ENCODE measurements at places on chromosomes 6 and 20.

GRCh38 chr6:82072121-82072521 is 175.4 kb downstream of the IBTK start:
- DNase-seq, result peak; percentile 97

DNA sequence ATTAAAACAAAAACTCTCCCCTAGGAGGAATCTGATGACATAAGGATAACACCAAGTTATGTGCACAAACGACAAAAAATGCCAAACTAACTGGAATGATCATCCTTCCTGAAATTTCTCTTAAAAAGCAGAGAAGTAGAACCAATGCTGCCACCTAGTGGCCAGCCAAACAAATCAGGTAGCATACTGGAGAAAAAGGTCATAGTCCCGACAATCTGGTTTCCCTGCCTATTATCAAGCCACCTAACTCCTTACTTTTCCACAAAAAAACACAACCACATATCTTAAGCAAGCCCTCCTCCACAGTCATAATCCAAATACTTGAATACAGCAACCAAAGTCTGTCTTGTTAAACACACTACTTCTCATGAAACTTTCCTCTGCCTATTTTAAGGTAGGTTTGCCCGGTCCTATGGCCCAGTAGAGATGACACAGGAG is 5.3 kb downstream of the OARD1 start:
- peak; percentile 76 for DNase-seq

GRCh38 chr6:113361014-113361645 is 496.0 kb upstream of the MARCKS start:
- DNase-seq, result peak; percentile 47

DNA sequence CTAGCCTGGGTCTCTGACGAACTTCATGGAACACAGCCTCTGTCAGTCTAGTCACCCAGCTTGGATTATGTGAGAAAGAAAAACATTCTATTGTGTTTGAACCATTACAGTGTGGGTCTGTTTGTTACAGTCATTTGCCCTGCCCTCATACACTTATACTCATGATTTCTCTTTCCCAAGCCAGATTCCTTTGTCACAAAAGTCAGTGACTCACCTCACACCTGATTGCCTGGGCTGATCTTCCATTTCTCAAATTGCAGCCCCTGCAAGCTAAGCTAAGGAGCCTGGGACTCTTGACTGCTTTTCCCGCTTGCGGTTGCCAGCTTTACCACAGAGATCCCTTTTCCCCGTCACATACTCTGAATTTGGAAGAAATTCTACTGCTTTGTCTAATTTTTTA is 395.9 kb downstream of the SAMD5 start:
- DNase-seq, result no peak

GRCh38 chr6:2949536-2950083 is 21.8 kb downstream of the SERPINB6 start:
- DNase-seq, result no peak

DNA sequence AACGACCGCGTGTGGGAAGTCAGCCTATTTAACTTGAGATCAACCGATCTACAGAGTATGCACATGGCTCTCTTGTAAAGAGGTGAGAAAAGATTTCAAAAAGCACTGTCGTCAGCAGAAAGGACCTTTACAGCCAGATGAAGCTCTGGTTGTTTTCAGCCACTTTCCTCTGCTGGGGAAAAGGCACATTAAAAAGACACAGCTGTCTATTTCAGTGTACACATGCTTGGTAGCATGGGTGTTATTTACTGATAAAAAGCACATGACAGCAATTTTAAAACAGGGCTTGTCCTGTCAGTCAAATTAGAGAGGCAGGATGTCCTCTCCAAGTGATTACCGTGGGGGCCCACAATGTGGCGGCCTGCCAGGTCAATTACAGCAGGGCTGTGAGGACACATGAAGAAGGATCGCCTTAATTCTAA is 188.9 kb downstream of the PRKN start:
- DNase-seq, result peak; percentile 83

- no peak for DNase-seq
Observed at GRCh38 chr6:11947063-11947462, 65.0 kb upstream of the HIVEP1 start.

DNA sequence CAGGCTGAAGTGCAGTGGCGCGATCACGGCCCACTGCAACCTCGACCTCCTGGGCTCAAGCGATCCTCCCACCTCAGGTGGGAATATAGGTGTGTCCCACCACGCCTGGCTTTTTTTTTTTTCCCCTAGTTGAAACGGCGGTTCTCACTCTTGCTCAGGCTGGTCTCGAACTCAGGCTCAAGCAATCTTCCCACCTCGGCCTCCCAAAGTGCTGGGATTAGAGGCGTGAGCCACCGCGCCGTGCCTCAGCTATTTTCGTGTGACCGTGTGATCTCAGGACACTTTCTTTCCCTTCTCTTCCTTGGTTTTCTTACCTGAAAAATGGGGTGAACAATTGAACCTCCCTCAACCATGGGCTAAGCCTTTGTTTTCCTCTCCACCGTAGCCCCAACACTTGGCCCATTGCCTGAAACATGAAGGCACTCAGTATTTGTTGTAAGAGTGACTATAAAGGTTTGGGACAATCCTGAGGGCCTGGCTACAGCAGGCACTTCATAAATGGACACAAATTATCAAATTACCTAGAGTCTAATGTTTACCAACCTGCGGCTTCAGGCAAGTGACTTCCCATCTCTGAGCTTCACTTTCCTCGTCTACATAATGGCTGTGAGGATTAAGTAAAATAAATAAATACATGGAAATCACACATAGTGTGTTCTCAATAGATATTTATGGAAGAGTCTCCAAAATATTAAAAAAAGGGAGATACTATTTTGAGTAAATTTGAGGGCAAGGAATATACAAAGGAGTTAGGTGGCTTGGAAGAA is 31.4 kb upstream of the ID1 start:
- DNase-seq, result peak; percentile 85

GRCh38 chr6:44228031-44228430 is 4.6 kb downstream of the SLC29A1 start:
- DNase-seq, result no peak

DNA sequence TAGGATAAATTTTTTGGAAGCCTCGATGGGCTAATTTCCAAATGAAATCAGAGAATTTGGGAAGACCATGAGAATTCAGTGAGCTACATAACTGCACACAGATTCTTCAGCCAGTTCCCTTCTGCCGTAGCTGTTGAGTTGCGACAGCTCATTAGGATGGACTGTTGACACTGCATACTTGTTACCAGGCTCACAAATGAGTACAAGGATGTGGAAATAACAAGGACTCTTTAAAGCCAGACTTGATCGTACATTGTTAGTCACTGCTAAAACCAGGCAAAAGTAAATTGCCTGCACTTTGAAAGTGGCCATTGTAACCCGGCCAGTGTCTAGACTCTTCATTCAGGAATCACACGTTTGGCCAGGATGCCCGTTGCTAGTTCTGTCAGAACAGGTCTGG is 37.0 kb downstream of the NDUFAF5 start:
- DNase-seq, result no peak

DNA sequence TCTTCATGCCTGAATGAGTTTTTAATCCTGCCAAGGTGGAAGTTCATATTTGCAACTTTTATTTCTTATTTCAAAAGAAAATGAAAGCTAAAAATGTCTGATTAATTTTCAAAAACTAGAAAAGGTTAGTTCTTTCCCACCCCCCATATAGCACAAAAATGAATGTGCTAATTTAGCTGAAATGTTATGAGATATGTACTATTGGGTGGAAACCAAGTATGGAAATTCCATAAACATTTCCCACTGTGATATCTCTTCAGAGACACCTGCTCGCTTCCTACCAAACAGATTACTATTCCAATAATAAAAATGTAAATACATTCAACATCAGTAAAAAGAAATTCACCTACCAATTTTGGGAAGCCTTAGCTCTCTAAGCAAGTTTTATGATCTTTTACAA is 678.6 kb upstream of the ID4 start:
- no peak for DNase-seq

DNA sequence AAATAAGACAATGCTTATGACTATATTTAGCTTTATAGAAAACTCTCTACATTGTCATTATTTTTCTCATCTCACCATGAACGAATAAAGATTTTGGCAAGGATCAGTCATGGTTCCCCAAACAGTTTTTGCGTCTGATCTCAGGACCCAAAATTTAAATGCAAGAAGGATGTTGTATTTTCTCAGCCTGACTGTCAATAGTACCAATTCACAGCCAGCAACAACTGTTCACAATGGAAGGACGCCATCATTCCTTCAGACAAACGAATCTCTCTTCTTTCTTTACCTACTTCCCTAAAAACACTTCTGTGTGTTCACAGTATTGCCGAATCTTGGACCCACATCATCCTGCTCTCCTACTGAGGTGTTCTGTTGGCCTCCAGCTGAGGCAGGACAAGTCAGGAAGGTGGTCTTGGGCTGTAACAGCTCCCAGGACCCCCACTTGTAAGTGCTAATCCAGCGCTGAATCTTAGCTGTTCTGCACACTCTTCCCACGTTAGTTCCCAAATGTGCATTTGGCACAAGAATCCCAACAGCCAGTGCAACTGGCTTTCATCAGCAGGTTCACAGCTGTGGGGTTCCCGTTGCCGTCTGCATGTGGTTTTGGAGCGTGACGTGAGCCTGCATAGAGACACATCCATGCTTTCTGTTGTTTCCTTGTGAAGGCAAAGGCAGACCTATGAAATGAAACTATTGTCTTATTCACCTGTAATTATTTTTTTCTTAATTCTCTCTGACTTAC is 600.0 kb downstream of the QKI start:
- no peak for DNase-seq

DNA sequence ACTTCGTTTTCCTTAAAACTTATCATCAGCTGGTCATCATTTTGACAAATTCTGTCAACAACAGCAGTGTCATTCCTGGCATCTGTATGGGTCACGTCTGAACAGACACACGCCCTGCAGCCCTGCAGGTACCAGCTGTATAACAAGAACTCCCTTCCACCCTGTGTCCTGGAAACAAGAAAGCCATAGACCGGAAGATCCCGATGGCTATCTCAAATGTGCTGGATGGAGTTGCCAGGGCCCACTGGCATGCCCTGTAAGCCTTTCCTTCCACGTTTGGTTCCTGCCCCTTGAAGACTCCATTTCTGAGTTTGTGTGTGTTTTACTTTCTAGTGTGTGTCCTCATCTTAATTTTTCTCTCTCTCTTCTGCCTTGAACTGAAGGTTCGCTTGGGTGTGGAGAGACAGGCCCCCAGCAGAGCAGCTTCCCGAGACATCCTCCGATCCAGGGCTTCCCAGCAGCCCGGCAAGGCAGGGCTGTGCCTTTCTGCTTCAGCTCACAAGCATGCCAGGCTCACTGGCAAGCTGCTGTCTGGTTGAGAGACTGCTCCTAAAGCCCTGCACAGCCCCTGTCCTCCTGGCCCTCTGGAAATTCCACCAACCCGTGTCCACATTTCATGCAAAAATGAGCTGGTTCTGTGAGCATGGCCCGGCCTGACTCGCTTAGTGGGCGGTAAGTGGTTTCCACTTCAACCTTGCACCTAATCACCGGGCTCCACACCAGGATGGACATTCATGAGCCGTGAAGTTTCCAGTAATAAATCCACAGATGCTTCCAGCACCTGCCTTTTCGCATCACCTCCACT is 8.7 kb downstream of the GFRA4 start:
- DNase-seq, result no peak

- DNase-seq, result no peak
Observed at GRCh38 chr6:154937306-154938220, 57.6 kb upstream of the TIAM2 start.

GRCh38 chr6:169194737-169195136 is 58.9 kb downstream of the THBS2 start:
- no peak for DNase-seq

- no peak for DNase-seq
Observed at GRCh38 chr20:37360391-37361115, 14.6 kb downstream of the SRC start.

DNA sequence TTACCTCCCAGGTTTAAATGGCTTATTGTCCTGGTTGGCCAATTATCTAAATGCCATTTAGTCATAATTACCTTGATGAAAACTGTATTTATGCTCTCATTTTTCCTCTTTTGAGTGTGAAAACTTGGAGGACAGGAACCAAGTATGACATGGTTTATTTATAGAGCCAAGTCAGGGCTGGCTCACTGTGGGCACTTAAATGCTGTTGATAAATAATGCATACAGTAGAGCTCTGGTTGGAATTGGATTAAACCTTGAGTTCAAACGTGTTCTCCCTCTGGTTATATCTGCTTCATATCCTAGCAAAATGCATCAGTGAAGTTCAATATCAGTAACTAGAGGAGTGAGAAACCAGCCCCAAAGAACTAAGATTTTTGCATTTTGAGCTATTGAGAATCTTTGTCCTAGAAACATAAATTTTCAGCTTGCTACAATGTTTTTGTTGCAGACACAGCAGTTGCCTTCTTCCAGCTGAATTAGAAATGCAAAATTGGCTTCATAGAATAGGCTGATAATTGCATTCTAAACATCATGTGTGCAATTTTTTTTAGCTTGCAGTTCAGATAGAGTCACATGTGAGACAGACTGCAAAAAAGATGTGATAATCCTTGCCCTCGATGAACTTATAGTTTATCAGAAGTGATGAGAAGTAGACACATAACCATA is 255.8 kb downstream of the BTBD3 start:
- DNase-seq, result peak; percentile 98
